HCT116 (cell line): ENCODE measurements at places on chromosomes 7 and 10. TPM values are rescaled to one million over a fixed set of nuclear protein-coding genes. Genes with fewer than 3 reads are reported as not detected.
A peak's percentile ranks its signal among the peaks of the same experiment; 100 is the strongest.

BMS1 gene
- total RNA-seq: 40.0 TPM

DNA sequence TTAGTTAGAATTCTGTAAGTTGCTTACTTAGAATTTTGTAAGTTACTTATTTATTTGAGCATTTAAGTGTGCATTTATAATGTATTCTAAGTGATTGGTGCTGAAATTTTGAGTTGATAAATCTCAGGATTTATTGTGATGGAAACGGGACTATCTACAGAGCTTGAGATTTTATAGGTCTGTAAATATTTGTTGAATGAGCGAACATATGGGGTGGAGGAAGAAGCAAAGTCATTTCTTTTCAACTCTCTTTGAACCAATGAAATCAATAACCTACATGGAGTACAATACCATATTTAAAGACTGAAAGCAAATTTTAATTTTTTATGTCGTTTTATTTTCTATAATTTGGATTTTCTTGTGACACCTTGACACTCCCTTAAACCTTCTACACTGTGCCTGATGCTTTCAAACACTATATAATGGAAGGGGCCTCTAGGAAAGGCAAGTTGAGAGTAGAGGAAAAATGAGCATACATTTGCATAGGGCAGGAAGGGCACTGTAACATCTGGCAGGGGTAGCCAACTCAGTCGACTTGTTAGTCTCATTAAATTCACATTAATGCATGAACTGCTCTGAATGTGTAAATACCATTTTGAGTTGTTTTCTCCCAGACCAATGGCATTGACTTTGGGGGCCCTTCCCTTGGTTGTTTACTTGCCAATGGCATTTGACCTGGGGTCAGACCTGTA lies 204.2 kb downstream of the DYNC1I1 start:
- no peak for DNase-seq

GRCh38 chr7:103862302-103863035 lies 127.0 kb downstream of the RELN start:
- DNase-seq: no peak

DNA sequence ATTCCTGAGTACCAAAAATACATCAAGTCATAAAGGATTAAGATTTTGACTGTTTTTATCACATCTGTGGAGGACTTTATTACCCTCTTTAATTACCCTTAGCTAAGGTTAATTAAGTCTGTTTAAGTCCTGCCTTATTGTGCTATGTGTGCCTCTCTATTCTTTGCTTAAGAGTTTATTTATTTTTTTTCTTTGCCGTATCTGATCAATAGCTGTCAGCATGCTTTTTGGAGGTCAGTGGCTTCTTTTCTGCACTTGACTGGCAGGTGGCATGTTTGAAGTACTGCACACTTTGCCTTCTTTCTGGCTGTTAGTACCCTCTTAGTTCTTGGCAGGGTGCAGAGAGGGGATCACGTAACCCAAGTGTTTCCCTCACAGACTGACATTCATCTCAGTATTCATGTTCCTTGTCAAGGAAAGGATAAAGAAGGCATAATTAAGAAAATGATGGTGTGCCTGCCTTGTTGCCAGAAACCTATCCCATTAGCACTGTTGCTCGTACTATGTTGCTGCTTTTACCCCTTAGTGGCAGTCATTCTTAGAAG lies 225.8 kb downstream of the EXOC4 start:
- DNase-seq: no peak

DNA sequence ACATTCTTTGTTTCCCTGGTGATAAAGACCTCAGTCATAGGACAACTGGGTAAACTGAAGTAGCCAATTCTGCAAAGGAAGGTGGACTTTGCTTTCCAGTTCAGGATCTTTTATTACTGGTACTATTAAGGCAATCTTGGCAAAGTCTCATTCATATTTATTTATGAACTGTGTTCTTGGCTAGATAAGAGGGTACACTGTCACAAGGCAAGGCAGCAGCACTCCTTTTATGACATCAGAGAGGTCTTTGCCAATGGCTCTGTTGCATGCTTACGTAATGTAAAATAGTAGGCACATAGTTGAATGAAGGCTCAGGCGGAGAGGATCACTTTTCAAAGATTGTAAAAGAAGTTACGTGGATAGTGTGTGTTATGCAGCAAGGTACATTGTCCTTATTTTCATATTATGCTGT lies 63.7 kb upstream of the PDK4 start:
- no peak for DNase-seq

DNA sequence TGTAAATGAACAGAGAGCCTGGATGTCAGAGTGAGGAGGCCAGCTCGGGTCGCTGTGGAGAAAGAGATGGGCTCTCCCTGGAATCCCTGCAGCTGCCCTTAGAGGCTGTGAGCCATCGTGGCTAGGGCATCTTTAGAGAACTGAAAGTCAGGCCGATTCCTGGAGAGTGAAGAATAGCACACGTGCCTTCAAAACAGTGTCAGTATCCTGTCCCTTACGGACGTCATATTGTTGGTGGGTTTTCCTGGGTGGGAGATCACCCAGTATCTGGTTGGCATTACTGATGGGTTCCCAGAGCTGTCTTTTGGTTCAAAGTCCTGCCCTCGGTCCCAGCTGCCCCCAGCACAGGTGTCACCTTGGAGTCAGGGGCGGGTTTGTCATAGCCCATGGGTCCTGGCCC lies 25.3 kb downstream of the IKZF1 start:
- no peak for DNase-seq

DNA sequence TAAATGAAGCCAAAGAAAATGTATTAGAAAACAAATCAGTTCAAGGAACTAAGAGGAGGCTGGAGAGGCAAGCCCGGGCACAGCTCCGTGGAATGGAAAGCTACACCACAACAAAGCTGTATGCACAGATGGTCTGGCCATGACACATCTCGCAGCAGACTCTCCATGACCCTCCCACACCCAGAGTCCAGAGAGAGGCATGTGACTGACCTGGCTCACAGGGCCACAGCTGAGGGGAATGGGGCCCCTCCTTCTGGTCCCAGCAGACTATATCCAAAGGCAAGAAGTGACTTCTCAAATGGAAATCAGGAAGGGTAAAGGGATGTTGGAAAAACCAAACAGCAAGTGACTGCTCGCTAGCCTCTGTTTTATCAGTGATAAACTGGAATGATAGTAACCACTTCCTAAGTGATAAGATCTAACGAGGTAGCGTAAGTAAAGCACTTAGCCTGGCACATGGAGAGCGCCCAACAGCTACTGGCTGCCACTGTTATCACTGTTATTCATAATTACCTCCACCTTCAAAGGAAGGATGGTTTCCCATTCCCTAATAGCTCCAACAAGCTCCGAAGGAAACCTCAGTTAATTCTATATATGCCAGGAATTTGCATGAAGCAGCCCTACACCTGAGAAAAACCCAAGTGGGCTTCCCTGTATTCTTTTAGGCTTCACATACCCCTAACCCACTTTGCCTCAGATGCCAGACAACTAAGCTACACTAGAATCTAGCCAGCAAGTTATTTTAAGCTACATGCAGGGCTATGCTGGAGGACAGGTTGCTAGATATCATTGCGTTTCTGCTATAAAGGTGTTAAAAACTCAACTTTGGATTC lies 8.4 kb downstream of the OSBPL3 start:
- peak; percentile 81 for DNase-seq

DNA sequence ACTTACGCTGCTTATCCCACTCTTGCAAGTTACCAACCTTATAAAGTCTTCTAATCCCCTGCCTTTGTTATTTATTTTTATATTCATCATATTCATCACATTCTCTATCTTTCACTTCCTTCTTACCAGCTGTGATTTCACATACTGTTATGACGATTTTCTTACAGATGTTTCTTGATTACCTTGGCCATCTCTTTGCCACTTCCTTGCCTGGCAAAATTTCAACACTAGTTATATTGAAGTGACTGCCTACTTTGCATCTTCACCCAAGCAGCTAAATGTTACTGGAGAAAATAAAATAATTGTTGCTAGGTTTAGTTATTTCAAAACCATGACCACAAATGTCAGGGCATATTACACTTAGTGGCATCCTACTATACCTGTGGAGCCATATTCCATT lies 8.8 kb upstream of the STEAP4 start:
- DNase-seq: no peak

DNA sequence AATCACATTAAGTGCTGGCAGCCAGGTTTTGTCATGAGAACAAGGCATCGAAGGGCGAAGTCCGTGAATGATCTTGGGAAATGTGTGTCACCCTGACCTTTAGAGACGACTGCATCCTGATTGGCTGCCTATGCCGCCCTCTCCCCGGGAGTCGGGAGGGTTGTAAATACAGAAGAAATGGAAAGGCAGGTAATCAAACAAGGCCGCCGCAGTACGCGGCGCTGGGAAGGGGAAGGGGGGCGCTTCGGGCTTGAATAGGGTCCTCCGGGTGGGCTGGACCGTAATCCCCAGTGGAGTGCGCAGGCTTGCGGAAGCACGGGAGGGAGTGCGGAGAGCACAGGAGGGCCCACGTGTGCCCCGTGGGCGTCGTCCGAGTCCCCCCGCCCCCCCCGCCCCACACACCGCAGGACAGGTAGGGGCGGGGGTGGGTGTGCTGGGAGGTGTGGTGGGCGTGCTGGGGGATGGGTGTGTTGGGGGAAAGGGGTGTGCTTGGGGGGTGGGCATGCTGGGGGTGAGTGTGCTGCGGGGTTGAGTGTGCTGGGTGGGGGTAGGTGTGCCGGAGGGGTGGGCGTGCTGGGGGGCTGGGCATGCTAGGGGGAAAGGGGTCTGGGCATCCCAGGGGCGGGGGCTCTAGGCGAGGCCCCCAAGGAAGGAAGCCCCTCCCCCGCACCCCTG lies 169.4 kb downstream of the ARHGAP12 start:
- DNase-seq: peak; percentile 85

HNRNPA2B1 gene
- 870 TPM for total RNA-seq

GRCh38 chr10:92753865-92754264 lies 64.1 kb downstream of the HHEX start:
- DNase-seq: no peak

DNA sequence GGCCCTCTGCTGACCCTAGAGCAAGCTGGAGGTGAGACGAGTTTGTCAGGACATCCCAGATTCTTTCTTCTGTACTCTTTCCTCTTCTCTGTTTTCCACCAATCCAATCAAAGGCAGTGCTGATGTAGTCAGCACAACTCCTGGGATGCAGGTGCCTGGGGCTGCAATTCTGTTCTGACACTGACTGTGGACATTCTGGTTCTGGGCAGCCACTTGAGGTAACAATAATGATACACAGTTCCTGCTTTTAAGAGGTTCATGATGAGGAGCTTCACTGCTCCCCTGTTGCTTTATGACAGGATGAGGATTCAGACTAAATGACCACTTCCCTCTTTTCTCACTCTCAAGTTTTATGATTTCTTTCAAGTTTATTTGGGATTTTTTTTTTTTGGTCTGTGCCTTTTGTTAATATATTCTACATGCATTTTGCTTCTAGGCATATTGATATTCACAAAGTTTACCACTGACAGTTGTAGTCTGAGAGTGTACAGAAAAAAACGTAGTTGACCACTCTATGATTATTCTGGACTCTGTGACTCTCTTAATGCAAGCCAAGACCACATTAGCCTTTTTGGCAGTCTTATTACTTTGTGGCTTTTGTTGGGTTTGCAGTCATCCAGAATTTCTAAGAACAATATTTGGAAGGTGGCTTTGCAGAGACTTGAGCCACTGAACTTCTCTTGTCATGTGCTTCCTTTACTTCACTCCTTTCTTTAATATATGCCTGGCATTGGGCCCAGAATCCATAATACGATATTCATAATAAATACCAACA lies 247.6 kb downstream of the AUTS2 start:
- no peak for DNase-seq

- no peak for DNase-seq
Observed at GRCh38 chr7:5077740-5078139, 32.1 kb downstream of the RBAK start.

SSC4D gene
- total RNA-seq: 1.1 TPM
